ENCODE measurements at places on chromosomes 2 and 18.

DNA sequence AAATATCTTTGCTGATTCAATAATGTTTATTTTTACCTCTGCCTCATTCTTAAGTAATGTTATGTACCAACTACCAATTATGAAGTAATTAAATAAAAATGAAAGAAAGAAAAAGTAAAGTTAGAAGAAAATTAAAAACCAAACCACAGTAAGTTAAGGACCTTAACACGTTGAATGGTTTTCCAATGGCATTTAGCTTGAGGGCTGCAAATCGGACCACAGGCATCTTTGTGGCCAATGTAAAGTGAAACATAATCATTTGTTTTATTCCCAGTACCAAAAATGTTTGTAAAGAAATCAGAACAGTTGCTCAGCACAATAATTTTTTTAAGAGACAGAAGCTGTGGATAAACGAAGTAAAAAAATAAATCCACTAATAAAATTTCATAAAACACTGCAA, 1455.5 kb upstream of the ZEB2 start:
- DNase-seq: no peak

GRCh38 chr2:100627330-100628300, 64.8 kb downstream of the PDCL3 start:
- DNase-seq: no peak

DNA sequence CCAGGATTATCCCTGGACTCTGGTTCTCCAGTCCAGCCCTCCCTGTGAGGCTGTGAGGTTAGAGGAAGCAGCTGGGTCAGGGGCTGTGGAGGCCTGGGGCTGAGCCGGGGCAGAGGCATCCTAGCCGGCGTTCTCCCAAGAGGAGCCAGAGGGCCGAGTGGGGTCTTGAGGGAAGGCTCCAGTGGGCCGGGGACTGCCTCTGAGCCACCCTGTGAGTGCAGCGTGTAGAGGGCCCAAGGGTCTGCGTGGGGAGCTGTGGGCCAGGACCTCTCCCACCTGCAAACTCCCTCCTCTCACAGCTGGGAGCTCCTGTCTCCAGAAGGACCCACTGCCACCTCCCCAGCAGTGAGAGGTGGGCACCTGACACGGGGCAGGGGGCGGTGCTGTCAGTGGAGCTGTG, 41.0 kb downstream of the GLI2 start:
- DNase-seq: no peak

DNA sequence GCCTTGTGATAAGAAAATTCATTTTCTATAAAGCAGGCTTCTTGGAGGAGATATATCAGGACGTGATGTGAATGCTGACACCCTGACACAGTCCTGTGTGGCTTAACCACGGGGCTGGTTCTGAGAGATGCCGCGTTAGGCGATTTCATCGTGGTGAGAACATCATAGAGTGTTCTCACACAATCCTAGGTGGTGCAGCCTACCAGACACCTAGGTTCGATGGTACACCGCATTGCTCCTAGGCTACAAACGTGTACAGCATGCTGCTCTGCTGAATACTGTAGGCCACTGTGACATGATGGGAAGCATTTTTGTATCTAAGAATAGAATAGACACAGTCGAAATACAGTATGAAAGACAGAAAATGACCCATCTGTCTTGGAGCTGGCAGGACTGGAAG, 82.5 kb downstream of the TNFRSF11A start:
- no peak for DNase-seq

DNA sequence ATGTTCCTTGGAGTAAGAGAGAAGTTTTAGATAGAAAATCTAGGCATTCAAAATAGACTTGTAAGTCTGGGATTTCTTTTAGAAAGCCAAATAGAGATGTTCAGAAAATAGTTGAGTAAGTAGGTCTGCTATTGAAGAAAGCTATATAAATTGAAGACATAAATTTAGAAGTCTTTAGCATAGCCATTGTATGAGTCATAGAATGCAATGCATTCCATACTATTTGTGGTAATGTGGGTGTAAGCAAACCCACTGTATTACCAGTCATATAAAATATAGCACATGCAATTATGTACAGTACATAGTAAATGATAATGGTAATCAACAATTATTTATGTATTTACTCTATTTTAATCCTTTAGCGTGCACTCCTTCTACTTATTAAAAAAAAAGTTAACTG, 14.1 kb downstream of the MC4R start:
- no peak for DNase-seq

DNA sequence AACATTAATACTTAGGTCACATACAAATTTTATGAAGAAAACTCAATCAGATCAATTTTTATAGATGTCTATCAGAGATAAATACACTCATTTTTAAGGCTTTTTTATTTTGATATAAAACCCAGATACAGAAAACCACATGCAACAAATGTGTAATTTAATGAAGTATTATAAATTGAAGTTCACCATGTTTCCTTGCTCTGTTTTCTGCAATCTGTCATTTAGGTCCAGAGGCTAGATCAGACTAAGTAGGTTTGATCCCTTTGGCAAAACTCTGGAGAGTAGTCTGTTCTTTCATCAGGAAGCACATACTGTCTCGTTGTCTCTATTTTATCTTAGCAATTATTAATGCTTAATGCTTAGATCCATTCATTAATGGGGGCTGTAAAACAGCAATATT, 841.6 kb downstream of the MBD2 start:
- DNase-seq: no peak

DNA sequence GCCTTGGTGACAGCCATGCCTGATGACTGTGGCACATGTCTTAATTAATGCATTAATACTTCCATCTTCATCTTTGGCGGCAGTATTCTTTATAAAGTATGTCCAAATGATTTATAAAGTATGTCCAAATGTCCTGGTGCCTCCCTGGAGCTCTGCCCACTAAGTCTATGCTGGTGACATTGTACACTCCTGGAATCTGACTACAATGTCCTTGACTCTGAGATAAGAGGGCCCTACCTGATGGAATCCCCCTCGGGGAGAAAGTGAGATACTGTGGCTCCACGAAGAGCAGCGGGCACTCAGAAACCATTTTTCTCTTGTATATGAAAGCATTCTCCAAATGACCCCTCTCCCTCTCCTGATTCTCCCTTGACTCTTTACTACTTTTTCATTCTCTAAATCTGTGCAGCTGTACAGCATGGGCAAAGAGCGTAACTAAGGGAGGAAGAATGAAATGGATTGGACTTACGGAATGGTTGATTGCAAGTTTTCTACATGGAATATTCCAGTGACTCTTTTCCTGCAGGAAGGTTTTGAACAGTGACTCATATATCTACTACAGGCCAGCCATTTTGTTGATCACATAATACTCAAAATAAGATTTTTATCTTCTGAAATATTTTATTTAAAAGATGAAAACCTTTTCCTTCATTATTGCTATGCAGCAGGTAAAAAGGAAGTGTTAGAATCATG, 17.3 kb downstream of the RAB12 start:
- no peak for DNase-seq

GRCh38 chr2:95261602-95262001, 12.6 kb upstream of the PROM2 start:
- DNase-seq: no peak

GRCh38 chr2:9937968-9938367, 13.5 kb upstream of the GRHL1 start:
- DNase-seq: no peak

- DNase-seq: no peak
These were observed 37.0 kb upstream of the LYPD6B start for GRCh38 chr2:149001496-149001895.

GRCh38 chr2:230471074-230471473, 55.1 kb downstream of the SP100 start:
- no peak for DNase-seq

GRCh38 chr2:39215545-39215944, 28.2 kb downstream of the CDKL4 start:
- no peak for DNase-seq

DNA sequence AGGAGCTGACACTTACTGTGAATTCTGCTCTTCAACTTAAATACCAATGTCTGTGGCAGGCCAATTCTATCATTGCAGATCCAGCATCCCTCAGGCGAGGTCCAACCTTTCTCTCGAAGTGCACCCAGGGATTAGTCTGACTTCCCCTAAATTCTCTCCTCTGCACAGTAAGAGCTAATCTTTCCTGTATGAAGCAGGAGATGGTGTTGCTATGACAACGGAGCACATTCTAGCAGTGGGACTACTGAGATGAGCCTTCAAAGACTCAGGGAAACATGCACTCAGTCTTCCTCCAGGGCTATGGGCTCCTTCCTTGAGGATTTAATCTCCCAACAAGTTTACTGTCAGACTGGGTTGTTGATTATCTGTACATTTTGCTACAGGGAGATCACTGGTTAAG, 176.3 kb downstream of the NOL4 start:
- DNase-seq: no peak

GRCh38 chr2:215455958-215456357, 20.1 kb upstream of the FN1 start:
- DNase-seq: no peak

DNA sequence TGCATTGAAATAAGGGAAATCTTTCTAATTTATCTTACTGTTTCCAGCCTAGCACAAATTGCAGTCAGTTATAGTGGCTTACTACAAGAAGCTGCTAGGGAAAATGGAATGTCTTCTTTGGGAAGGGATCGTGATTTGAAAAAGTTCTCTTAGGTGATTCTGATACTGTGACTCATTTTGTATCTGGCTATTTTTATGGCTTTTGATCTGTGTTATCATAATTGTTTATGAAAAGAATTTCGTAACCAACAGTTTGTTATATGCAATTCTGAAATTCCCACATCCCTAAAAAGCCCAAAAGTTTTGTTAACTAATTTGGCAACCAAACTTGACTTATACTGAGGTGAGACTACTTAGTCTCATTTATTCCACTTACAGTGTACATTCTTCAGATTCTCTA, 12.4 kb downstream of the PTPN4 start:
- no peak for DNase-seq

GRCh38 chr18:2617401-2617998, 38.0 kb upstream of the SMCHD1 start:
- DNase-seq: no peak

All from NCI-H460 (cell line).